Fibroblast of skin of left quadriceps (primary cell): ENCODE measurements at places on chromosomes 1 and 21.

GRCh38 chr1:109821221-109821669 is 57.5 kb upstream of the EPS8L3 start:
- peak; percentile 58 for DNase-seq

GRCh38 chr1:41650028-41650880 is 165.8 kb upstream of the EDN2 start:
- DNase-seq: no peak

DNA sequence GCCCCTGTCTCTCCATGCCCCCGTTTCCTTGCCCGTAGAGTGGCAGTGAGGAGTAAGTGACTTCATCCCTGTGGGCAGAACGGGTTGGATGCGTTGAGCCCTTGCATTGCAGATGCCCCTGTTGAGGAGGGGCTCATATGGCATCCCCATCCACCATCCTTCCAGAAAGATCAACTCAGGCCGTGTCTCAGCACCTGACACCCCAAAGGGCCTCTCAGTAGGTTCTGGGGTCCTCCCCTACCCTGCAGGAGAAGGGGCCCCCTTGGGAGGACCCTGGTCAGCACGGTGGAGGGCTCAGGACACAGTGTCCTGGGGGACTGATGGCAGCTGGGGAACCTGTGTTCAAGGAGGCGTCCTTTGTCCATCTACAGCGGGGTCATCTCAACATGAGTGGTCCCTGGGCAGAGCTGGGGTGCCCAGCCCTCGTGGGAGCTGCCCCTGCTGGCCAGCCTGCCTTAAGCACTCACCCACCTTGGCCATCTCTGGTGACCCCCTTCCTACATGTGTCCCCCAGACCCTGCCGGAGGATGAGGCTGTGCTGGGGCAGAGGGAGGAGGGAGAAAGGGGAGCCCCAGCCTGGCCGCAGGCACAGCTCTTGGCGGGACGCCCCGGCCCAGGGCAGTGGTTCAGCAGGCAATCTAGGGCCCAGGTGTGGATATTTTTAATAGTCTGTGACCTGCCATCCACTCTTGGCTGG is 48.2 kb upstream of the ACTRT2 start:
- no peak for DNase-seq

DNA sequence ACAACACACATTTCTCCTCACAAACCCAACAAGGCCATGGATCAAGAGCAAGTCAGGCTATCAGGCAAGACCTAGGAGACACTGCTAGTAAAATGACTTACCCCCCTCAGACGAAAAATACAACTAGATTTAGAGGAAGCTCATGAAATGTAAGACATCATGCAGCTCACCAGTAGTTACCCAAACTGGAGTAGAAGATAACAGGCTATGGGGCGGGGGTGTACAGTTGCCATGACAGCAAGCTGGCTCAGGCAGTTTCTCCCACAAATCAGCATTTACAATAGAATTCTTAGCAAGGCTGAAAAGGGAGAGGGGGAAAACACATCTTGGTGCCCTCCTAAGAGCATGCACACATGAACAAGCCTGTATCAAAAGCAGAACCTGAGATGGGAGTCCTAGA is 13.9 kb downstream of the TPM3 start:
- DNase-seq: no peak

GRCh38 chr1:237838904-237839534 is 51.7 kb downstream of the ZP4 start:
- no peak for DNase-seq

- DNase-seq: peak; percentile 48
Measured at GRCh38 chr1:64811131-64811530, 66.3 kb downstream of the RAVER2 start.
